ENCODE measurements at places on chromosomes 1 and 21. TPM values are rescaled to one million over a fixed set of nuclear protein-coding genes. Genes with fewer than 3 reads are reported as not detected.

GRCh38 chr1:172754609-172755008 is 95.7 kb downstream of the FASLG start:
- no peak for DNase-seq

DNA sequence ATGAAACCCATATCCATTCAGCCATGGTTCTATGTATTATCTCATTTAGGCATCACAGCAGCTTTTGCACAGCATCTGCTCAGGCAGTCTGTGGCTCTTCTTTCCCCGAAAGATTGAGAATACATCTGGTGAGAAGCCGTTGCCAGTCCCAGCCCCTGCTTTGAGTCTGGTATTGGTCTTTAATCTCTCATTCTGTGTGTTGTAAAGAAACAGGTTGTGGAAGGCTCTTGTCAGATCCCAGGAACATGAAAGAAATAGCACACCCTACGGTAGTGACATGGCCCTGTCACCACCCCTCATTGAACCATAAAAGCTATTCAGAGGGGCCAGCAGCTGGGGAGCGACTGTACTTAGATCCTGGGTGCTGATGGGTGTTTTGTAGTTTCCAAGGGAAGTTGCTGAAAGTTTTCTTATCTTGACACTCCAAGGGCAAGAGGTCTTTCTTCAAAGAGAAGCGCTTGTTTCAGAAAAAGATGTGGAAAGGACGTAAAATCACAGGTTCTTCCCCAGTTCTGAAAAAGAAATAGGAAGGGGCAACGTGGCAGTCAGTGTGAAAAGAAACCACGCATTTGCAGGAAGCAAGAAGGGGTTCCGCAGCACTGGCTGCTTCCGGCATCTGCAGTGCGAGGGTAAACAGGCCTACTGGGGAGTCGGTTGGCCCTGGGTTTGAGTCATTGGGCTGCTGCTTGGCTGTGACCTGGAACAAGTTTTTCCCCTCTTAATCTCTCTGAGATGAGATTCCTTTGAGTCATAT is 145.0 kb downstream of the DHRS3 start:
- no peak for DNase-seq

DNA sequence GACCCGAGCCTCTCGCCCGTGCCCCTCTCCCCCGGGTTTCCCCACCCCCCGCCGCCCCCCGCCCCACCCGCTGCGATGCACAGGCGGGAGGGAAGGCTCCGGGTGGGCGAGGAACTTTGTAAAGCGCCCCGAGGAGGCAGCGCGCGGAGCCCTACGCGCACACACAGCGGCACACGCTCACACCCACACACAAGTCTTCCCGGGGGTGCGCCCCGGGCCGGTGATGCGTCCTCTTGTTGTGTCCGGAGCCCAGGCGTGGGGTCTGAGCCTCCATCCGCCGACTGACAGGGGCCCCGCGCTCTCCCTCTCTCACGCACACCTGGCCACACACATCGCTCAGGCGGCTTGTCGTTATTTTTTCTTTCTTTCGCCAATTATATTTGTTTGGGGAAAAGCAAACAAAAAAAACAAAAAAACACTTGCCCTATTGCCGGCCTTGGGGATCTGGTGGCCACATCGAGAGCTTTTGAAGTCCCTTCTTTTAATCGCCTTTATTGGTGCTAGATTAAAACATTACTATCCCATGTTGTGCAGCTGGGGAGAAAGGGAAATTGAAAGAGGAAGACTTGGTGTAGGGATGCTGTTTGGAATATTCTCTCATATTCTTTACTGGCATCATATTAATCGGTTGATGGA is 770 bp downstream of the NTNG1 start:
- DNase-seq, result no peak

The LCE1D gene
- polyA plus RNA-seq, result not detected

The PYHIN1 gene
- polyA plus RNA-seq, result not detected

DNA sequence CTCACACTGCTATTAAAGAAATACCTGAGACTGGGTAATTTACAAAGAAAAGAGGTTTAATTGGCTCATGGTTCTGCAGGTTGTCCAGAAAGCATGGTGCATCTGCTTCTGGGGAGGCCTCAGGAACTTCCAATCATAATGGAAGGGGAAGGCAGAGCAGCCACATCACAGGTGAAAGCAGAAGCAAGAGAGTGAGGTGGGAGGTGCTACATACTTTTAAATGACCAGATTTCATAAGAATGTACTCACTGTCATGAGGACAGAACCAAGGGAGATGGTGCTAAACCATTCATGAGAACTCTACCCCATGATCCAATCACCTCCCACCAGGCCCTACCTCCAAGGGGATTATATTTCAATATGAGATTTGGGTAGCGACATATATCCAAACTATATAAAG is 55.7 kb downstream of the MRPL39 start:
- no peak for DNase-seq

- no peak for DNase-seq
These were observed 35.2 kb downstream of the TP53BP2 start for GRCh38 chr1:223810586-223810985.

GRCh38 chr1:232568331-232568852 is 61.5 kb downstream of the SIPA1L2 start:
- no peak for DNase-seq

- no peak for DNase-seq
These were observed 2.0 kb downstream of the VAV3 start for GRCh38 chr1:107963008-107963407.

DNA sequence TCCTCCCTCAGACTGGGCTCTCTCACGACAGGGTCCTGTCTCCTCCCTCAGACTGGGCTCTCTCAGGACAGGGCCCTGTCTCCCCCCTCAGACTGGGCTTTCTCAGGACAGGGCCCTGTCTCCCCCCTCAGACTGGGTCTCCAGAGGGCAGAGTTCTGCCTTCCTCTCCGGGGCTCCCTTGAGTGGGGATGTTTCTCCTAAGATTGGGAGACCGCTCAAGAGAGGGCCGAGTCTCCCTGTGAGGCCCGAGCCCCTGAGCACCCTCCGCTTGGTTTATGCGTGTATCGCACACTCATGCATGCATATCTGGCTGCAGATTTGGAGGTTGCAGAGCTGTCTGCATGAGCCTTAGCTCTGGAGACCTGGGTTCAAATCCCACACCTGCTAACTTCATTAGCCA is 39.3 kb upstream of the CSF3R start:
- DNase-seq, result no peak

GRCh38 chr1:155960081-155960745 is 18.1 kb downstream of the ARHGEF2 start:
- no peak for DNase-seq

GRCh38 chr1:200530623-200531261 is 89.8 kb downstream of the KIF14 start:
- DNase-seq, result no peak

The PTCH2 gene
- 1.5 TPM for polyA plus RNA-seq

The KIF26B gene
- 0.08 TPM for polyA plus RNA-seq

- no peak for DNase-seq
These were observed 15.4 kb downstream of the LPAR3 start for GRCh38 chr1:84877592-84877991.

DNA sequence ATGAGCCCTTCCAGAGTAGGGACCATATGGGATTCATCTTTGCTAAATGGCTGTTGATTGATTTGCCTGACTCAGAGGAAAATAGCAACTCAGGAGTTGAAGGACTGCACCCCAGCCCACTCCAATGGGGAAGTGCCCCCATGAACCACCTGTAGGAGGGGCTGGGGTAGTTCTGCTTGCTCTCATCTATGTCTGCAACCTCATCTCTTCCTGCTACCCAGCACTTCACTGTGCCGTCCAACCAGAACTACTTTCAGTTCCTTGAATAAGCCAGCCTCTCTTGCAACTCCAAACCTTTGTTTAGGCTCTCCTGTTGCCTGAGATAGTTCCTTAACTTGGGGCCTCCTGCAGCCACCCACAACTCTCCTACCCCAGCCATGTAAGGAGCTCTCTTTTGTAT is 26.6 kb downstream of the BEND5 start:
- DNase-seq, result no peak

DNA sequence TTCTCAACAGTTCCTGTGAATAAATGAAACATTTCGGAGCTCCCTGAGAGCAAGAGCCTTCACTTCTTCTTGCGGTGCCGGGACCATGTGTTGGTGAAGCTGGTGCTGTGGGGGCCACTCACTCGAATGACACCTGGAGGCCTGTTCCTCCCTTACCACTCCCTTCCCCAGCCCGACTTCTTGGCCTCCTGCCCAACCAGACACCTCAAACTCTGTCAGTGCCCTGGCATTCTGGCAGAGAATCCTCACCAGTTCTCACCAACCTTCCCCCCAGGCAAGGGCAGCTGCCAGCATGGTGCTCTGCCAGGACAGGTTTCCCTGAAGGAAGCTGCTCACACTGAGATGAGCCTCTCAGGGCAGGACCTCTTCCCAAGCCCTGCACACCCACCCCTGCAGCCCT is 68.3 kb downstream of the MPZL1 start:
- DNase-seq, result no peak

GRCh38 chr21:20852866-20853265 is 145.3 kb upstream of the NCAM2 start:
- no peak for DNase-seq

Data from HepG2 (cell line).